WTC11 (cell line): ENCODE measurements at places on chromosomes 1 and 21. TPM values are rescaled to one million over a fixed set of nuclear protein-coding genes. Genes with fewer than 3 reads are reported as not detected.

Gene OLFML2B
- total RNA-seq = 4.9 to 6.5 TPM (median 6.2 TPM) in 3 replicates

Gene RBM34
- total RNA-seq = 97.4 to 112 TPM (median 104 TPM) in 3 replicates

Gene RASSF5
- 1.7 to 2.1 TPM (median 1.7 TPM) in 3 replicates for total RNA-seq

Gene HDGF
- 301 to 339 TPM (median 318 TPM) in 3 replicates for total RNA-seq

Gene OLFML3
- 65.8 to 91.1 TPM (median 90.4 TPM) in 3 replicates for total RNA-seq

DNA sequence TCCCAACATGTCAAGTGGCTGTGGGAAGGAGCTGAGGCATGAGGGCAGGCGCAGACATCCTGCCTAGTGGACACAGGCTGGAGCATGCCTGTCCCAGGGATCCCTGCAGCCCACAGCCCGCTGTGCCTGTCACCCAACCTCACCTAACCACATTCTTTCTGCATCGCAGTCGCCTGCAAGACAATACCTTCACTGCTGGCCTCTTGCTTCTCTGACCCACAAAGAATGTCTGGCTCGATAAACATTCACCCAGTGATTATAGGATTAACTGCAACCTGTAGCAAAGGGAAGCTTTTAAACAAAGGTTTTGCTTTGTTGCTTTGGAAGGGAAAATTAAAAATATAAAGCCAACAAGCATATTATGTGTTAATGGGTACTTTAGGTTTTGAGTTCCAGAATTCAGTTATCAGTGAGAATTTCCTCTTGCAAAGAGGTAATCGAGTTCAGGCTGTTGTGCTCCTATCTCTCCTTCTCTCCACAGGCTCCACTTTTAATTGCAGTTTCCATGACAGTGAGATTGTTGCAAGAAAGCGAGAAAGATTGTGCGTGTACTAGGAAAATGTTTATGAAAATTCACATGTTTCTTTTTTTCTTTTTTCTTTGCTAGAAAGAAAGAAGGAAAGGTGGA, 40.0 kb upstream of the ZNF648 start:
- H3K27ac ChIP-seq = peak overlapping the region; percentile 99
- peaks cover 16% of the 10 kb centered on the region for H3K36me3 ChIP-seq

- peaks cover under 1% of the 10 kb centered on the region for H3K27me3 ChIP-seq
- no peak for DNase-seq
These were observed 28.7 kb downstream of the RUNX1 start for GRCh38 chr21:35020436-35020835.

- H3K4me3 ChIP-seq = no peak overlapping the region
- H3K4me1 ChIP-seq = peaks cover 13% of the 10 kb centered on the region
- no peaks in the 10 kb centered on the region for H3K36me3 ChIP-seq
- no peaks in the 10 kb centered on the region for H3K27me3 ChIP-seq
- H3K27ac ChIP-seq = no peak overlapping the region
- DNase-seq = no peak
These were observed 57.3 kb downstream of the ZNF644 start for GRCh38 chr1:90964444-90965035.

DNA sequence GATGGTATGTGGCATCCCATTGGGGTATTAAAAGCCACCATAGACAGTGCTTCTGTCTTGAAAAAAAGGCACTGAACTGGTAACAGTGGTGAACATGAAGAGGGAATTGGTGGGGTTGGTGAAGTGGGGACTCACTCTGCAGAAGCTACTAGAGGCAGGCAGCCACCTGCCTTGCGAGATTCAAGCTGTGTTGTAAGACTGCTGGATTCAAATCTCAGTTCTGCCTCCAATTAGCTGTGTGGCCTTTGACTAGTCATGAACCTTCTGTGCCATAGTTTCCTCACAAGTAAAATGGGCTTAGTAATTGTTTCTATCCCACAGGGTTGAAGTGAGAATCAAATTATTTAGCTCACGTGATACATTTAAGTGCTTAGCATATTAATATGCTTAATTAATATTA, 16.6 kb upstream of the ELOA start:
- DNase-seq = no peak
- H3K4me3 ChIP-seq = no peak overlapping the region
- no peaks in the 10 kb centered on the region for H3K4me1 ChIP-seq
